ENCODE measurements at places on chromosomes 3 and 15. TPM values are rescaled to one million over a fixed set of nuclear protein-coding genes. Genes with fewer than 3 reads are reported as not detected.

DNA sequence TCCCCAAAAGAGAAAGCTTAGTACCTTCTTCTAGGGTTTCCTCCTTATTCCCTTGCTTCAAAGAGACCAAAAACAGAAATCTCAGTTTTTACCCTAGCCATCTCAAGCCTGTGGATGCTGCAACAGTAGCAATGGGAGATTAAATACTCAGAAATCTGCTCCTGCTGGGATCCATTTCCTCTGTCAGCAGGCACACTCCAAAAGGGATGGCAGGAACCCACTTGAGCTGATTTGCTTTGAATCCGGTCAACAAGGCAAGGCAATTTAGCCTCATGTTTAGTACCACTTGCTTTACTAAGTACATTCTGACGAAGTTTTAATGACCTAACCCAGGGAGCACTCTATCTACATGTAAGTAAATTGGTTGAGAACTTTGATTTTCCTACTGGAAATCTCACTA lies 590.0 kb upstream of the ADAMTS9 start:
- no peak for DNase-seq

HEG1 gene
- 5.1 TPM for polyA plus RNA-seq

ABI3BP gene
- polyA plus RNA-seq, result not detected

SLC9C1 gene
- 0.07 TPM for polyA plus RNA-seq

CHRFAM7A gene
- polyA plus RNA-seq, result 0.61 TPM

All from B cell (primary cell).